NCI-H345 (cell line): ENCODE measurements at places on chromosomes 3 and 15.
A peak's percentile ranks its signal among the peaks of the same experiment; 100 is the strongest.

GRCh38 chr3:173993299-173993698 is 595.8 kb downstream of the NLGN1 start:
- DNase-seq: no peak

DNA sequence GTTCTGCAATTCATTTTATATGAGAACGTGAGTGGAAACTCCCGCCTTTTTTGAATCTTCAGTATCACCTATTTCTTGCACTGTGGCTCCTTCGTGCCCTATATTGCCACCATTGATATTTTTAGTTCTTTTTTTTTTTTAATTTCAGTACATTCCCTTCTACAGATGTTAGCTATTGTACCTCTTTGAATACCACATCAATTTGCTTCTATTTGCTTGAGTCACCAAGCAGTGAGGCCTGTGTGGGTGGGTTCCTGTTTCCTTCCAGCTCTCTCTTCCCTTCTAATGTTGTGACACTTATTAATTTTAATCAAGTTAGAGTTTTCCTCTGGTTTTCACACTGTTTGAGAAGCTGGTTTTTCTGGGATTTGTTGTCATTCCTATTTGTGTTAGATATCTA is 8.7 kb downstream of the HACD2 start:
- DNase-seq: no peak

DNA sequence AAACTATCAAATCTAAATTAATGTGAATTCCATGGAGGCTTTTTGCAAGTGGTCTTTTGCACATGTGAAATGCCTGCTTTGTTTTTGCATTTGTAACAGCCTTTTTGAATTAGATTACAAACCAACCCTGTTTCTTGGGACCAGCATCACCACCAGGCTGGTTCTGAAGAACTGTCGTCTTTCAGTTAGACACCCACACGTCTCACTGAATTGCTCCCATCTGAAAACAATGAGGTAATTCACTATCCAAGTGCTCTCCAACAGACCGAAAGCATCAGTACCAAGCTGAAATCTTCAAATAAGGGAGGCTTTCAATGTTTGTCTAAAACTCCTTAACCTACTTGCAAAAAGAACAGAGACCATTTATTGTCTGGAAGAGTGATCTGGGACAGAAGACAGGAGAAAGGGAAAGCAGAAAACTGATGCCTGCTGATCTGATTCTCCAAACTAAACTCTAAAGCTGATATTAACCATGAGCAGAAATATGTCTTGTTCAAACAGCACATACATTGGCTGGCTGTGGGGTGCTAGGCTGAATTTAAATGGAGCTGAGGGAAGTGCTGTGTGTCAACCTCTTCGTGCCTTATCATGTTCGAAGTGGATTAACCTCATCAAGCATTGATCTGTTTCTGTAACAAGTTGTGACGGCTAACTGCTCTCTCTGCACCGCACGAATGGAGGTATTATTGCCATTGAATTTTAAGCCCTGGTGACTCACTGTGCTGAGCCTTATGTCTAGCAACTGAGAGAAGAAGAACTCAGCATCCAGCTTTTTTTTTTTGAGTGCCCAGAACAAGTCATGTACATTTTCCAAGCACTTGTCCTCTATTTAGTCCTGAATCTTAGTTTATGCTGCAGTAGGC is 213.7 kb upstream of the P2RY1 start:
- DNase-seq: no peak

GRCh38 chr15:81896356-81896755 is 149.5 kb downstream of the MEX3B start:
- no peak for DNase-seq

GRCh38 chr3:13405614-13406013 is 14.5 kb downstream of the NUP210 start:
- no peak for DNase-seq

- no peak for DNase-seq
Observed at GRCh38 chr3:170232266-170232665, 10.0 kb downstream of the PRKCI start.

- no peak for DNase-seq
Observed at GRCh38 chr3:177250151-177250550, 52.9 kb upstream of the TBL1XR1 start.

- DNase-seq: peak; percentile 56
Observed at GRCh38 chr3:167684388-167684993, 30.7 kb upstream of the WDR49 start.

- DNase-seq: no peak
Observed at GRCh38 chr3:123289391-123290106, 87.8 kb downstream of the SEC22A start.

GRCh38 chr15:84863565-84864443 is 20.7 kb upstream of the SLC28A1 start:
- DNase-seq: no peak

DNA sequence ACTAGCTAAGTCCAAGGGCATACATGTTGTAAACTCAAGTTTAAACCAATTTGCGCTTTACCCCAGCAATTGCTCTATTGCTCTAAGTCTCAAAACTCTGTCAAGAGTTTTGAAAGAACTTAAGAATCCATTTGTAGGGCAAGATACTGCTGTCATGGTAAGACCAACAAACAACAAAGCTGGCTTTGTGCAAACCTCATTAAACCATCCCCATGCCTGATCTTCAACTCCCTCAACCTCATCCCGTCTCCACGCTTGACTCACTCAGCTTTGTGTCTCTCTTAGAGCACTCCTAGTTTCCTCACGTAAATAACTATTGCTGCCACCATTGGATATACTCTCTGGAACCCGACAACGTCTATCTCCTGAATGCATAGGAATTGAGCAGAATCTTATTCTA is 20.6 kb upstream of the ARHGEF26 start:
- no peak for DNase-seq

GRCh38 chr3:143155756-143156155 is 36.2 kb downstream of the CHST2 start:
- DNase-seq: no peak

GRCh38 chr3:104596551-104596950 is 770.2 kb upstream of the ALCAM start:
- DNase-seq: peak; percentile 67

- DNase-seq: no peak
Observed at GRCh38 chr15:98953968-98954367, 53.6 kb downstream of the PGPEP1L start.

- DNase-seq: no peak
Observed at GRCh38 chr15:68379058-68379758, 52.8 kb downstream of the ITGA11 start.

GRCh38 chr15:43939070-43939469 is 112.3 kb downstream of the WDR76 start:
- no peak for DNase-seq

GRCh38 chr15:63075984-63076713 is 33.6 kb downstream of the TPM1 start:
- DNase-seq: no peak

DNA sequence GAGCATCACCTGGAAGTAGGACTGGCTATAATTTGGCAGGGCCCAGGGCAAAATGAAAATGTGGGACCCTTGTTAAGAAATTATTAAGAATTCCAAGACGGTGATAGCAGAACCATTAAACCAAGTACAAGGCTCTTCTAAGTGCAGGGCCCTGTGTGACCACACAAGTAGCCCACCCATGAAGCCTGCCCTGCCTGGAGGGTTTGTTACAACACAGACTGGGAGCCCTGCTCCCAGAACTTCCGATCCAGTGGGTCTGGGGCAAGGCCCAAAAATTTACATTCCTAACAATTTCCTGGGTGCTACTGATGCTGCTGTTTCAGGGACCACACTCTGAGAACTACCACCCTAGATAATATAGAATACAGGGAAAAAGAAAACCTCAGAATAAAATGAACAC is 314.6 kb upstream of the WNT5A start:
- DNase-seq: no peak

GRCh38 chr3:159679900-159680299 is 308.7 kb upstream of the IL12A start:
- no peak for DNase-seq

GRCh38 chr15:27176785-27177406 is 205.9 kb downstream of the GABRG3 start:
- no peak for DNase-seq

DNA sequence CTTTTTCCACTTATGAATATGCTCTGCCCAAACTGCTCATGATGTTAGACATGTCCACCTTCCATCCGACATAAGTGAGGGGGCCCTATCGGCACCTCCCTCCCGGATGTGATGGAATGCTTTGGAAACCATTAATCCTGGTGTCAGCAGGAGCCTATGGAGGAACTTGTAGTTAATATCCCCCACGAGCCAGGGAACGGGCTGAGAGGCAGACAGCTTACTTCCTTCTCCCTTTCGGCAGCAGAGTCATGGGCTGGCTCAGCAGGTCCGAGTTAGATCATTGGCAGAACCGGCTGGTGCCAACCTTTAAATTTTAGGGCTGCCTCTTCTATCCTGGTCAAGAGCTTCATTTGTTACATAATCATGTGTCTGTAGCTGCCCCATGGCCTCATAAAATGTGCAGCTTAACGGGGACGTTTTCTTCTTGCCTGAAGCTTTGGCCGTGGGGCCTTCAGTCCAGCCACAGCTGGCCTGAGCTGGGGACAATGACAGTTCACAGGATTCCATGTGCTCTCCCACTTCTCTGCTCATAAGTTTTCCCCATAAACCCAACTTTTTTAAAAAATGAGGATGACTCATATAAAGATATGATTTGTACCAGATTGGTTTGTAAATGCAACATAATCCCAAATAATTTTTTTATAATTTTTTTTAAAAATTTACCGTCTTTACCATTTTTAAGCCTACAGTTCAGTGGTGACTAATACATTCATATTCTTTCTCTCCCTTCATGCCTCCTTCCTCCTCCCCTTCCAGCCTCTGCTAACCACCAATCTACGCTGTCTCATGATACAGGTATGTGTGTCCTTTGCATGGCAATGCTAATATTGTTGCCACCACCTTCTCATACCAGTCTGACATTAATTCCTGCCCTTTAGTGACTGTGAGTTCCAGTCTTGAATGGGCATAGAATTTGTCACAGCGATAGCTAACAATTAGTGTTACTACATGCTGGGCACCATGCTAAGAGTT is 62.2 kb upstream of the RGMA start:
- no peak for DNase-seq

GRCh38 chr15:81117581-81117980 is 16.5 kb upstream of the CFAP161 start:
- no peak for DNase-seq

DNA sequence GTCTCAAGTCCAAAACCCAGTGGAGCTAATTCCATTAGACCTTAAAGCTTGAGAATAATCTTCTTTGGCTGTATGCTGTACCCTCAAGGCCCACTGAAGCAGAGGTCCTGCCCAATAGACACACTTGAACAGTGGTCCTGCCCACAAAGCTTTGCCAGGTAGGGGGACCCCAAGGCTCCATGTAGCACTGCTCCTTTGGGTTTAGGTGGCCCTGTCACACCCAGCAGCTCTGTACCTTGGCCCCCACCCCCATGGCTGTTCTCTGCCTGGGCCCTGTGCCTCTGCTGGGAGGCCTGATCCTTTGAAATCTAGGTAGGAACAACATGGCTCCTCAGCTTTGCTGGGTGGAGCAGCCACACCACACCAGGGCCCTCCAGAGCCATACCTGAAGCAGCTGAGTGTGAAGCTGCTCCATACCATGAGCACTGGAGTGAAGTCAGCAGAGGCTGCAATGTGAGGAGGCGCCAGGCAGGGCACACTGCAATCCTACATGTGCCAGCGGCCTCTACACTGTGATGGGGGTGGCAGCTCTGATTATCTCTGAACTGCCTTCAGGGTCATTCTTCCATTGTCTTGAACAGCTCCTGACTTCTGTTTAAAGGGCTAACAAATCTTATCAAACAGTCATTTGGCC is 188.0 kb upstream of the CCDC54 start:
- DNase-seq: no peak

- no peak for DNase-seq
Observed at GRCh38 chr15:35215093-35215492, 130.0 kb upstream of the NANOGP8 start.
